ACHN (cell line): ENCODE measurements at places on chromosomes 2 and 18.

DNA sequence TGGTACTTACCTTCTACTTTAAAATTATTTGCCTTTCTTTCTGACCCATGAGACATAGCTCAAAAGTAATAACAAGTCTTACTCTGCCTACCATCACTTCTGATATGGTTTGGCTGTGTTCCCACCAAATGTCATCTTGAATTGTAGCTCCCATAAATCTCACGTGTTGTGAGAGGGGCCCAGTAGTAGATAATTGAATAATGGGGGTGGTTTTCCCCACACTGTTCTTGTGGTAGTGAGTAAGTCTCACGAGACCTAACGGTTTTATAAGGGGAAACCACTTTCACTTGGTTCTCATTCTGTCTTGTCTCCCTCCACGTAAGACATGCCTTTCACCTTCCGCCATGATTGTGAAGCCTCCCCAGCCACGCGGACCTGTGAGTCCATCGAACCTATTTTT is 47.5 kb downstream of the GALNT3 start:
- no peak for DNase-seq

GRCh38 chr2:231503766-231504165 is 26.5 kb downstream of the NMUR1 start:
- no peak for DNase-seq

- DNase-seq = no peak
These were observed 70.6 kb downstream of the CTAGE1 start for GRCh38 chr18:22346953-22347605.

DNA sequence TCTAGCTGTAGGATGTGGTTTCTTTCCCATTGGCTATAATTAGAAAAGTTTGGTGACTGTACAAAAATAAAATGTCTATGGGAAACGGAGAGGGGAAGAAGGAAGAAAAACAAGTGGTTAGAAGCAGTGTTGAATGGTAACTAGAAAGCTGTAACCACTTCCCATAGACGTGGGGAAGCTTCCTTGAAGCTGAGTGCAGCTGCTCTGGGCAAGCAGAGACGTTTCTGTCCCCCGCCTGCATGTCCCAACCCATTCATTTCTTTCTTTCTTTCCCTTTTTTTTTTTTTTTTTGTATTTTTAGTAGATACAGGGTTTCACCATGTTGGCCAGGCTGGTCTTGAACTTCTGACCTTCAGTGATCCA is 367.8 kb upstream of the HS6ST1 start:
- no peak for DNase-seq

GRCh38 chr18:24924066-24924716 is 427.8 kb downstream of the ZNF521 start:
- no peak for DNase-seq

DNA sequence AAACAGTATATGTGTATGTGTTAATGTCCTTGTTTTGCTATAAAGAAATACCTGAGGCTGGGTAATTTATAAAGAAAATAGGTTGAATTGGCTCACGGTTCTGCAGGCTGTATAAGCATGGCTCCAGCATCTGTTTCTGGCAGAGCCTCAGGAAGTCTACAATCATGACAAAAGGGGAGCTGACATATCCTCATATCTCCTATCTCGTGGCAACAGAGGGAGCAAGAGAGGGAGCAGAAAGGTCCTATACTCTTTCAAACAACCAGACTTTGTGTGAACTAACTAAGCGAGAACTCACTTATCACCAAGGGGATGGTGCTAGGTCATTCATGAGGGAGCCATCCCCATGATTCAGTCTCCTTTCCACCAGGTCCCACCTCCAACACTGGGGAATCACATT is 13.0 kb downstream of the CALCRL start:
- no peak for DNase-seq

- DNase-seq = no peak
These were observed 1519.9 kb upstream of the ACVR2A start for GRCh38 chr2:146324951-146325350.

GRCh38 chr18:57258131-57258777 is 94.1 kb upstream of the ST8SIA3 start:
- DNase-seq = no peak

- DNase-seq = no peak
These were observed 37.9 kb upstream of the GBX2 start for GRCh38 chr2:236205867-236206645.

DNA sequence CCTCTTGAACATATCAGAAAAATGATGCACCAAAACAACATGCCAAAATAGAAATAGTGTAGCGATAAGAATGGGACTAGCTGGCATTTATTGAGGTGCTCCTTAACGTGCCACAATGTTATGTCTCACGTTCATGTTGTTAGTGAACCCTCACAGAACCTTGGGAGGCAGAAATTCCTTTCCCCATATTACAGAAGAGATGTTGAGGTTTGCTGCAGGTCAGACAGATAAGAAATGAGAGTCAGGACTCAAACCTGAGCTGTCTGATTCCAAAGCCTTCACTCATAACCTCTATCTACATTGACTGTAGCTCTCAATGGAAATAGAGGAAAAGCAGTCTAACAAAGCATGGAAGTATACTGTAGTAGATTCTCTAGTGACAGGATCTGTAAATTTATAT is 163.3 kb upstream of the STK17B start:
- no peak for DNase-seq

GRCh38 chr2:151765760-151766410 is 31.6 kb upstream of the NEB start:
- DNase-seq = no peak

DNA sequence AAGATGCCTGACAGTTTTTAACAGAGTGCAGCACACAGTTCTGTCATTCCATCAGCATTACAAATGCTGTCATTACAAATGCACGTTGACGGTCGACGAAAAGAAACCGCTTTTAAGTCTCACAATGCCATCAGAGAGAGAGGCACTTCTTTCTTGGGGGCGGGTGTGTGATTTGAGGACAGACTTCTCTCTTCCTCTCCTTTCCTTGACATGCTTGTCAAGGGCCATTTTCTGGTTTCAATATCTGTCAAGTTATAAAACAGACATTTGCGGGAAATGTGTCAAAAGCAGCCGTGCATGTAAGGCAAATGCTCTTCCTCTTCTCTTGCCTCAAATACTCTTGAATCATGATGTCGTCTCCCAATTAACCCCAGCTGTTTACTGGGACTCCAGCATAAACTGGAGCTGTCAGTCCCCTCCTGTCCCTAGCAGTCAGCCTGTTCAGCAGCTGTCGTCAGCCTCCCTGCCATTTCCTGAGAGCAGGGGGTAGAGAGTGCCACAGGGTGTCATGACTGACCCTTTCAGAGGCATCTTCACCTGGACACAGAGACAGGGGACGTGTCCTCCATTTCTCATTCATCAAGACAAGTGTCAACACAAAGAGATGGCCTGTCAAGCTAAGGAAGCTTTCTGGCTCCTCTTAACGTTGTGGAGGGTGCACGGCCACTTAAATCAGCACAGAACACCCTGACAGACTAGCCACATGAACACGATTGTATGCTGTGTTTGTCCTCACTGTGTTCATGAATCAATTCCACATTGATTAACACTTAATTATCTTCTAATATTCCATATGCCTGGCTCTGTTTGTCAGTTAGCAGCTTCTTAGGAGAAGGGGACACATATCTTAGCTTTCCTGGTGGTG is 305.4 kb upstream of the RAB6C start:
- no peak for DNase-seq
